Skin of body (tissue), 3 donors: ENCODE measurements at places on chromosomes 13 and 19. TPM values are rescaled to one million over a fixed set of nuclear protein-coding genes. Genes with fewer than 3 reads are reported as not detected.

DNA sequence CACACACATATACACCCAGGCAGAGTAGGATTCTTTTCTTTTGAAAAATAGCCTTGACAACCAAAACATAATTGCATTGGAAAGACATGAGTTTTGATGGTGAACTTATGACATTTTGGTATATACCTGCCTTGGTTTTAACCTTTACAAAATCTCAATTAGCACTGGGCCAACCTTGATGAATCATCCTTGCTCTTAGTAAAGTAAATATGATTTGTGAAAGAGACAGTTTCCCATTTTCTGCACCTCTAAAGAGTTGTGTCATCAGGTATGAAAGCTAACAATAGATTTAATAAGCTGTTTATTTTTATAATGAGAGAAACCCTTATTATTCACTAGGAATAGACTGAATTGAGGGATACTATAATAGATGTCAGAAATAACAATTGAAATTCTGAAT, 15.7 kb upstream of the ENOX1 start:
- no peak for DNase-seq

DNA sequence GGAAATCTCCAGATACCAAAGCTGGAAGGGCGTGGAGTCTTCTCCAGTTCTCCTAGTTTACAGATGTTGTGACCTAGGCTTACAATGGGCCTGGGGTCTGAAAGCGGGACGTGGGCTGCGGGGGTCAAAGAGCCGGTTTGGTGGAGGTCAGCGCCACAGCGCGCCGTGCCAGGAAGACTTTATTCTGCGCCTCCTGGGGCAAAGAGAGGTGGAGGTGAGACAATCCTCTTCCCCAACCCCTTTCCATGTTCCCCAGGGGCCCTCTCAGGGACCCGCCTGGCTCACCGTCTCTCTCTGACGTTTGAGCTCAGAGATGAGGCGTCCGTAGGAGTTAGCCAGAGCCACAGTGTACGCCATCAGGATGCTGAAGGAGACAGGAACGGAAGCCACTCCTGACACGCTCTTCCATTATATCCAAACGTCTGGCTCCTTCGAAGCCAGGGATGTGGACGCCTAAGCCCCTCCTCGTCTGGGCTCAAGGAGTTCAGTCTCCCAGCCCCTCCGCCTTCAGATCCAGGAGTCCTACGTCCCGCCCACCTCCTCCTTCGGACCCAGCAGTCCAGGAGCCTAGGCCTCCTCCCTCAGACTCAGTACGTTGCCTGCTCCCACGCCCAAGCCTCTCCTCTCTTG, 776 bp upstream of the LENG1 start:
- DNase-seq: no peak

- no peak for DNase-seq
These were observed 255.1 kb upstream of the SOX21 start for GRCh38 chr13:94967183-94968039.

GRCh38 chr13:61294467-61295191, 121.0 kb downstream of the PCDH20 start:
- DNase-seq: no peak

DNA sequence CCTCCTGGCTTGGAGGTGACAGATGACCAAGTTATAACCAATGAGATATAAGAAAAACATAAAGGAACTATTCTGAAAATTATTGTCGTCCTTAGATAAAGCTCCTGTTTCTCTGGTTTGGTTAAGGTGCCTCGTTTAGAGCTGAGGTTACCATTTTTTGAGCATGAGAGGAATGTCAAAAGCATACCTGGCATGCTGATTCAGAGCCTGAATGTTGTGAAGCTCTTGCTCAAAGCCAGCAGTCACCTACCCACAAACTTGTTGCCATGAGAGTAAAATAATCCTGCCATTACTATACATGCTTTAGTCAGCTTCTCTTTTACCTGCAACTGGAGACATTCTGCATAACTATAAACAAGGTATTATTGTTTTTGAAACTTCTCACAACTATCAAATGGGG, 1116.2 kb downstream of the DIAPH3 start:
- DNase-seq: no peak

GRCh38 chr19:39297931-39298634, 1.9 kb downstream of the IFNL1 start:
- DNase-seq: no peak

The ZNF799 gene
- 6.6 TPM for total RNA-seq

The EHD2 gene
- 63.9 TPM for total RNA-seq
